ENCODE measurements at places on chromosomes 2 and 18.

DNA sequence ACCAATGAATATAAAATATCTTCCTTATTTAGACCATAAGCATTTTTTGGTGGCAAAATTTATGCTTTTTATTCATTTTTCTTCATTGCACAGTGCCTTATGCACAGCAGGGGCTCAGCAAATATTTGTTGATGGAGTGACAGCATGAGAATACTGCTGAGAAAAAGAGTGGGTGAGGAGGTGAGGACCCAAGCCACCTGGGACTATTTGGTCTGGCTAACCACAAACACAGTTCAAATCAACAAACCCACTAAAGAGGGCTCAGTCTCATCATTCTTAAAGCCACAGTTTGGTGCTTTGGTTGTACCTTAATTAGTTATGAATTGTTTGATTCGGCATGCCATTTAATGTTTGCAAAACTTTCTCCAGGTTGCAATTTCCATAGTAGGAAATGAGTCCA lies 183.5 kb upstream of the ZNF521 start:
- no peak for DNase-seq

DNA sequence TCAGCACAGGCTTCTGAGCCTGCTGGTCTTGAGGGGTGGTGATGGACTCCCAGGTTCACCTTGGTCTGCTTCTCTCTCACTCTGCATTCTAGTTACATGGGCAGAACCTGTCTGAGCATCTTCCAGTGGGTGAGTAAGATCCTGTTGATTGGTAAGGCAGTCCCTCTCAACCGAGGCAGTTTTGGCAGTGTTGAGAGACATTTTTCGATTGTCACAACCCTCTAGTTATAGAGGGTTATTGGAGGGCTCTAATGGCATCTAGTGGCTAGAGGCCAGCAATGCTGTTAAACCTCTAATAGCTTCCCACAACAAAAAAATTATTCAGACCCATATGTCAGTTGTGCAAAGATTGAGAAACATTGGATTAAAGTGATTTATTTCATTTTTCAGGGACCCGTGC lies 9.3 kb upstream of the MGAT5 start:
- no peak for DNase-seq

- no peak for DNase-seq
Measured at GRCh38 chr18:50051288-50051687, 143.7 kb downstream of the MYO5B start.

DNA sequence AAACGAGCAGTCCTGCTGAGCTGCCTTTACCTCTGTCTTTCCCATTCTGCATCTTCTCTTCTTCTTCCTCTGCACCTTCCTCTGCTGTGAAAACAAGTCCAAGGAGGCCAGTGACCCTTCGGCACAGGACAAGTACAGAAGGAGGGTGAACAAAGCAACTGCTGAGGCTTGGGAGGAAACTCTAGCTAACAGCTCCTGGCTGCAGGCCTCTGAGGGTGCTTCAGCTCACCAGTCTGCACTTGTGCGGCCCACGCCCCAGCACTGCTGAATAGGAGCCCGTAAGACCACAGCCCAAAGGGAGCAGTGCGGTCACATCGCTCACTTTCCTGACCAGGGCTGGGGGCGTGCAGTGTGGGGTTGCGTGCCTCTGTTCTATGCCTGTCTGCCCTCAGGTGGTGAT lies 42.1 kb upstream of the DNMT3A start:
- no peak for DNase-seq

DNA sequence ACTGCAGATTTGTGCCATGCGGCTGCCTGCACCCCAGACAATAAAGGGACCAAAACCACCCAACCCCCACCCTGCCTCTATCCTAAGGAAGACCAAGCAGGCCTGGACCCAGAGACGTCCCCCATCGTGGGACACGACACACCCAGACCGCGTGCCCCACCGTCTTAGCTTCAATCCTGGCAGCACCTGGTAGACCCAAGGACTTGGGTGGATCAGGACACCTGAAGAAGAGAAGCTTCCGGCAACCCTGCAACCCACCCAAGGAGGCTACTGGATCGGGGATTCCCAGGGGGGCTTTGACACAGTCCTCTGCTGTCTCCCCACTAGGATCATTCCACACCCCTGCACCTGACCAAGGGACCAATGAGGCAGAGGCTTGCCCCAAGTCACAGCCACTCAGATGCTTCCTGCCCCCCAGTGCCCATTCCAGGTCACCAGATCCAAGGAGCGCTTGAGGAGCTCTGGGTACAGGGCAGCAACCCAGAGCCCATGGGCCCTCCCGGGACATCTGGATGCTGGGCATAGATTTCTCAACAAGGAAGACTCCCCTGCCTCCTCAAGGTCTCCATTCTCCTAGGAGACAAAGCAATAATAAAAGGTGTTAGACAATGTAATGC lies 3.6 kb downstream of the ALPI start:
- DNase-seq, result no peak

DNA sequence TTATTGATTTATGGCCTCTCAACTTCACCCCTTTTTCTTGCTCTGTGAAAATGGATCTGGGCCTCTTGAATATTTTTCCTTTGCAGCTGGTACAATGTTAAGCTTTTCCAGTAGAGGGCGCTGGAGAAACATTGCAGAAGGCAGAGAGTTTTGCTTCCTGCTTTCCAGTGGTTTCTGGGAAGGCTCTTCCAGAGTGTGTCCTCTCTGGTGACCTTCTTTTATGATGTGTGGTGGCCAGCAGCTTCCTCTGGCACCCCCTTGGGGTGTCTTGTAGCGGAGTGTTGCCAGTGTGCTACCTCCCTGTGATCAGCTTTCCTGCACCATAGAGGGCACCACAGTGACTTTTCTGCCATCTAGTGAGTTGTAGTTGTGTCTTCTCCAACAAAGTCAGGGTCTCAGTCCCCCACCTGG lies 25.4 kb upstream of the MGAT5 start:
- DNase-seq, result no peak

DNA sequence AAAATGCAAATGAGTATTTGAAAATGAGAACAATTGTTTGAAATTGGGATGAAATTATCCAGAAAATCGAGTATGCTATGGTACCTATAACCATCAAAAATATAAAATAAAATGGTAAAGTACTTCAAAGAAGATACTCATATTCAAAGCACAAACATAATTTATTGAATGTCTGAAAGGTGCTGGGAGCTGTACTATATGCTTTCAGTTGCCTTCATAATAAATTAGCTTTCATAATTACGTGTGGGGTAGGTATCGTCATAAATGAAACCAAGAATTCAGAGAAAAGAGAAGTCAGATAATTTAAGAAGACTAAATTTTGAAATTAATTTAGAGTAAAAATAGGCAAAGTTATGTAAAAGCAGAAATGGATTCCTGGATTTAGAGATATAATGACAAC lies 721.9 kb upstream of the ACVR2A start:
- no peak for DNase-seq

- DNase-seq, result peak; percentile 16
Measured at GRCh38 chr2:161586517-161587167, 37.6 kb upstream of the SLC4A10 start.

Data from fibroblast of skin of abdomen (primary cell).